Activated T-helper 1 cell treated with anti-CD3 and anti-CD28 coated beads, Interleukin-2, amount 50 U/mL, for 16 hours (primary cell): ENCODE measurements at places on chromosomes 13 and 19.

GRCh38 chr13:95049772-95050171, 251.5 kb downstream of the ABCC4 start:
- no peak for DNase-seq

DNA sequence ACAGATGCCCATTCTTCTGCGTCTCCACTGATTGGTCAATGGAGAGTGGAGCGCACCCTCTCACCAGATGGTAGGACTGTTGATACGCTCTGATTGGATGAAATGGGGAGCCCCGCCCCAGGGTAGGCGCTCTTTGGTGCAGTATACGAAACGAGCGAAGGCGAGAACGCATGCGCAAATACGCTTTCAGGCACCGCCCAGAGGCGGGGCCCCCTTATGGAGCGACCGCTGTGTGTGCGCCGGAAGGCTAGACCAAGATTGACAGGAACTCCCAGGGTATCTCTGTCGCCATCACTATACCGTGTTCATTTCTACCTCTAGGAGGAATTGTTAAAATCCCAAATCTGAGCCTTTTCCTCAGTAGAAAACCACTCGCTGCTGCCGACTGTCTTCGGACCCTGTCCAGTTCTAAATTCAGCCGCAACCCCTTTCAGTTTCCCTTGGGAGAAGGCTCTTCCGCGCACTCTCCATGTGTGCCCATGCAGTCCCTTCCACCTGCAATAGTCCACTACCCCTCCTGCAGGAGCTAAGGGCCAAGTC, 720 bp upstream of the HNRNPL start:
- peak; percentile 97 for DNase-seq

GRCh38 chr13:91563799-91564198, 165.4 kb downstream of the GPC5 start:
- no peak for DNase-seq

GRCh38 chr19:37304190-37304883, 66.6 kb upstream of the ZNF527 start:
- DNase-seq, result no peak

- DNase-seq, result no peak
Observed at GRCh38 chr13:108495646-108496361, 133.6 kb upstream of the MYO16 start.

GRCh38 chr13:113659337-113659736, 1.3 kb upstream of the ATP4B start:
- no peak for DNase-seq

DNA sequence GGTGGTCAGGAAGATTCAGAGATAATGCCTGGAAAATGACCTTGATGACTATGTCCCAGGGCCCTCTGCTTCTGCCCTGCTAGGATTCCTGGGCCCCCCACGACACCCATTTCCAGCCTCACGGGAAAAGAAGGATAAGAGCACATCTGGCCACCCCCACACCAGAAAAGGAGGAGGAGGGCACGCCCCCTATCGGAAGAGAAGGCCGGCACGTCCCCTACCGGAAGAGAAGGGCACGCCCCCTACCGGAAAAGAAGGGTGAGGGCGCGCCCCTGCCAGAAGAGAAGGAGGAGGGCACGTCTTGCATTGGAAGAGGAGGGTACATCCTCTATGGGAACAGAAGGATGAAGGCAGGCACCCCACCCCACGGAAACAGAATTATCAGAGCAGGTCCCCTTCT, 84.3 kb downstream of the IER2 start:
- peak; percentile 31 for DNase-seq

DNA sequence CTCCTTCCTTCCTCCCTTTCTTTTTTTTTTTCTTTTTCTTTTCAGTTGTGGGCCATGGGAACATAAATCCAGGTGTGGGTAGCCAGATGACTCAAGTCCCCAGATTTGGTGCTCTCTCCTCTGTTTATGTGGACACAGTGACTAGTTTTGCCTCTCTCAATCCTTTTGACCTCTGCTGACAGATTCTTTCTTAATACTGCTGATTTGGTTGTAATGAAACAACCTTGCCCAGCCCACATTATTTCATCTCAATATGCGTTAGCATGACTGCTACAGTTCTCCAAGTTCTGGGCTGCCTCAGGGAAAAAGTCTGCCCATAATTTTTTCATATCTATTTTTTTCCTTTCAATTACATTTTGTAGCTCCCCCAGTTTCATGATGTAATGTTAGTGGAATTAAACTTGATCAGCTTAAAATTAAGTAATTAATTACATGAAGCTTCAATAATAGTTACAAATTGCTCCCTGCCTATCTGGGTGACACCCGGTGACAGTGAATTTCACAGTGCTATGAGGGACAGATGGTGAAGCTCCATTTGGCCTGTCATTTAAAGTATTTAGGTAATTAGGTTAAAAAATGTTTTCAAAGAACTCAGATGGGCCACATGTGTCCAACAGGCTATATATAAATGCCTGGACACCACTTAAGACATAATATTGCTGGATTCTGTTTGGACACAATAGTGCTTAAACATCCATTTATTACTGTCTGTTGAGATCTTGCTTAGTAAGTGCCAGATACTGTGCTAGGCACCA, 118.8 kb upstream of the FRY start:
- DNase-seq, result no peak

DNA sequence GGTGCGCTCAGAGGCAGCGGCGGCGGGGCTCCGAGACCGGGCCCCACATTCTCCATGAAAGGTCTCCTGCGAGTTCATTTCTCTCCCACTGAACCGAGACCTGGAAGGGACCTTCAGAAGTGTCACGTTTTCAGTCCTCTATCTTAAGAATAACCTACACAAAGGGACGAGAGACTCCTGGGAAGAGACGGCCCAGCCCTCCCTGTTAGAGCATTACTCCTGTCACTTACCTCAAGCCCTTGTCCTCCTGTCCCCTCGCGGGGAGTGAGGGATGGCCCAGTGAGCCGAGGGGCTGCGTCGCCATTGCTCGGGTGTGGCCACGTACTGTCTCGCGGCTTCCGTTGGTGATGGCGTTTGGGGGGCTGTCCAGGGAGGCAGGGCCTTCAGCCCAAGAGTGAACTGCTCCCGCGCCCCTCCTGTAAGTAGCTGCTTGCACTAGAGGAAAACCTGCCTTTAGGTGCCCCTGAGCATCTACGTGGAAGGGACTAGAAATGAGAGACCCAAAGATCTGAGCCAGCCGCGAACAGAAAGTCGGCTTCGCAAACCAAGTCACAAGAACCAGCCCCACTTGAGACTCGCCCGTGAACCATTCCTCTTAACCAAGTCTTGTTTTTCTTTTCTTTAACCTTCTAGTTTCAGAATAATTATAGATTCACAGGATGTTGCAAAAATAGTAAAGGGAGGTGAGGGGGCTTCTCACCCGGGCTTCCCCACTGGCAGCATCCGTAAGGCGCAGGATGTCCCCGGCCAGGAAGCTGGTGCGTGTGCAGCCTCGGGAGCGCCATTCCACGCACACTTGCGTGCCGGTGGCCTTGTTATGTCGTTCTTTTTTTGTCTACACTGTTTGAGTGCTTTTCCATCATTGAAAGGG, 21.1 kb upstream of the NDUFS7 start:
- no peak for DNase-seq

- DNase-seq, result no peak
Observed at GRCh38 chr19:2032296-2032941, 16.9 kb upstream of the BTBD2 start.
